ENCODE measurements at places on chromosomes 1 and 21. TPM values are rescaled to one million over a fixed set of nuclear protein-coding genes. Genes with fewer than 3 reads are reported as not detected.
A peak's percentile ranks its signal among the peaks of the same experiment; 100 is the strongest.

GRCh38 chr1:113691184-113691583 lies 68.1 kb downstream of the PHTF1 start:
- no peak overlapping the region for H3K27ac ChIP-seq
- no peaks in the 10 kb centered on the region for H3K27me3 ChIP-seq
- H3K4me1 ChIP-seq: peaks cover 2% of the 10 kb centered on the region
- no peak for DNase-seq

- no peak for DNase-seq
- H3K36me3 ChIP-seq: no peaks in the 10 kb centered on the region
- H3K27ac ChIP-seq: no peak overlapping the region
- H3K4me1 ChIP-seq: no peaks in the 10 kb centered on the region
- no peak overlapping the region for H3K4me3 ChIP-seq
- peaks cover 43% of the 10 kb centered on the region for H3K27me3 ChIP-seq
Observed at GRCh38 chr1:211478801-211479578, 13.0 kb downstream of the RD3 start.

The GNAT2 gene
- not detected for total RNA-seq

The HSF2BP gene
- 0.60 TPM for total RNA-seq

- no peak overlapping the region for H3K4me3 ChIP-seq
- no peaks in the 10 kb centered on the region for H3K4me1 ChIP-seq
- no peak for DNase-seq
- H3K27me3 ChIP-seq: no peaks in the 10 kb centered on the region
Observed at GRCh38 chr1:5565281-5566125, 426.7 kb downstream of the NPHP4 start.

DNA sequence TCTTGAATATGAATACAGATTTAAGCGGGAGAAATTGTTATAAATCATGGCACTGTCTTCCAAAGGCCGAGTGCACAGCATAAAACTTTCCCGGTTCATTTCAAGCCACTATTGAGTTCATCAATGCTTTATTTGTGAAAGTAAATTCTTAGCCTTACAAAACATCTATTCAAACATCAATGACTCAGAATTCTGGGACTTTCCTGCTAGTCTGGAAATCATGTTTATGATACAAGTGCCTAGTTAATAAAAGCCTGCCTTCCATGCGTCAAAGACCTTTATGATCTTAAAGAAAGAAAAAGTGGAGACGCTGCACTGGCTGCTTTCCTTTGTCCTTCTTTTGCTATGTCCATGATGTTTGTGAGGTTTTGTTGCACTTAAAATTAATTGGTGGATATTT lies 137.7 kb downstream of the SETD4 start:
- no peaks in the 10 kb centered on the region for H3K36me3 ChIP-seq
- H3K27ac ChIP-seq: no peak overlapping the region
- DNase-seq: no peak
- H3K4me3 ChIP-seq: no peak overlapping the region

The TRIM63 gene
- 0.25 TPM for total RNA-seq

DNA sequence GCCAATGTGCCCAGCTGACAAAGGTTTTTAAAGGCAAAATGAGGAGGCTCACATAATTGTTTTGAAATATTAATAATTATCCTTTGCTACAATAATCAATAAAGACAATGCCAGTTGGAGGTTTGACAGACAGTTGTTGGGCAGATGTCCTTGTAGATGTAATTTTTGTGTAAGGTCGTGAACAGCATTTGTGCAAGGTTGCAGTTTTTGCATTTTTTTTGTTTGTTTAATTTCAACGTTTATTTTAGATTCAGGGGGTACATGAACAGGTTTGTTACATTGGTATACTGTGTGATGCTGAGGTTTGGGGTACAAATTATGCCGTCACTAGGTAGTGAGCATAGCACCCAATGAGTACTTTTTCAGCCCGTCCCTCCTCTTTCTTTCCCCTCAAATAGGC lies 9.3 kb downstream of the MPZ start:
- H3K4me3 ChIP-seq: no peak overlapping the region
- H3K36me3 ChIP-seq: no peaks in the 10 kb centered on the region
- no peaks in the 10 kb centered on the region for H3K27me3 ChIP-seq
- H3K4me1 ChIP-seq: no peaks in the 10 kb centered on the region
- no peak for DNase-seq

- H3K4me1 ChIP-seq: peaks cover 8% of the 10 kb centered on the region
- H3K4me3 ChIP-seq: no peak overlapping the region
- H3K27ac ChIP-seq: no peak overlapping the region
- no peaks in the 10 kb centered on the region for H3K36me3 ChIP-seq
- DNase-seq: no peak
Observed at GRCh38 chr1:43464681-43465504, 11.2 kb upstream of the HYI start.

DNA sequence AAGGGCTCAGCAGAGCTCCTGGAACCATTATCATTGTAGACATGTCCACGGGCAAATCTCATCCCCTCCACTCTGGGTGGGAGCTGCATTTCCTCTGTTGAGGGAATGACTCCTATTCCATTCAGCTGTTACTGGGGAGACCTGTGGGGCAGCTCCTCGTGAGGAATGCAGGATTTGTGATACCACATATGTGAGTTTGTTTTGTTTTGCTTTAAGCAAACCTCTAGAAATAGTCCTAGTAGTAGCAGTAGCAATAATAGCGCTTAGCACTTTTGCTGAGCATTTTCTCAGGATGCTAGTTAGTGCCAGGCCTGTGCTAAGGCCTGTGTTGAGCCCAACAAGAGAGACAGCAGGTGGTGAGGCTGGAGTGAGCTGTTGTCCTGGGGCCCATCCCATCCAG lies 10.8 kb downstream of the OLIG1 start:
- H3K27me3 ChIP-seq: peaks cover 21% of the 10 kb centered on the region
- no peak for DNase-seq
- no peaks in the 10 kb centered on the region for H3K36me3 ChIP-seq
- no peak overlapping the region for H3K4me3 ChIP-seq
- no peaks in the 10 kb centered on the region for H3K4me1 ChIP-seq

GRCh38 chr1:60342569-60342968 lies 269.0 kb upstream of the C1orf87 start:
- no peak overlapping the region for H3K27ac ChIP-seq
- no peaks in the 10 kb centered on the region for H3K36me3 ChIP-seq
- no peaks in the 10 kb centered on the region for H3K27me3 ChIP-seq
- H3K4me3 ChIP-seq: no peak overlapping the region
- no peaks in the 10 kb centered on the region for H3K4me1 ChIP-seq
- no peak for DNase-seq

The GBP7 gene
- total RNA-seq: not detected

The SPATA46 gene
- not detected for total RNA-seq

The UBE2Q1 gene
- total RNA-seq: 87.3 TPM

DNA sequence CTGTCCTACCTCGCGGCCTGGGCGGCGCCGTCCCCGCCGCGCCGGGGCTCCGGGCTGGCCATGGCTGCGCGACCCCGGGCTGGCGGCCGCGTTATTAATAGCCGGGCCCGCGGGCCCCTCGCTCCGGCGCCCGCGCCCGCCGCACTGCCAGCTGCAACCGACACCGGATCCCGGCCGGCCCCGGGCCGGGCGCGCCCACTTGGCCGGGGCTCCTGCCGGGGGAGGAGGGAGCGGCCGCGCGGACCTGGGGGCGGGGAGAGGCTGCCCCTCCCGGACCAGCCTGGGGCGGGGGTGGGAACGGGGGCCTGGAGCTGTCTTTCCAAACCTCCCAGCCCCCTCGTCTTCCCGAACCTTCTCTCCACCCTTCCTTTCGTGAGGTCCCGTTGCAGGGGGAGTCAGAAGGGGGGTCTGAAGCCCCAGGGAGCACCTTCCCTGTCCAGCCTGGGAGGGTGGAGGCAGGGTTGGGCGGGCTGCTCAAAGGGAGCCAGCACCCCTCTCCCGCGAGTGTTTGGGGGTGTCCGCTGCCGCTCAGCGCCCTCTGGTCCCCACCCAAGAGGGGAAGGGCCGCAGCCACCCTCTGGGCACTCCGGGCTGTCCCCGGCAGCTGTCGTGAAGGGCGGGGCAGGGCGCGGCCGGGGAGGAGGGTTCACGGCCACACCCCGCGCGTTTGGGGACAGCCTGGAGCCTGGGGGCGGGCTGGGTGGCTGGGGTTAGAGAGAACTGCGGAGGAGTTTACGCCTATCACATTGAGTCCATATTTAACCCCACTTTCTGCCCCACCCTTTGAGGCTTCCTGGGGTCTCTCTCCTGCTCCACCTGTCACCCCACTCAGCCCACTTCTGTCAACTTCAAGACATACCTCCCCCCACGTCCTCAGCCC lies at the start of gene SYNC:
Gene SYNC (minus strand): TSS at position 172 of the 880 bp plus-strand sequence. CDS start 110 bp downstream, at position 62.
- peak within 1 kb of the TSS; percentile 84 for H3K27ac ChIP-seq
- no peaks in the 10 kb centered on the region for H3K27me3 ChIP-seq
- peak within 1 kb of the TSS; percentile 54 for H3K4me3 ChIP-seq
- DNase-seq: peak; percentile 58
- no peaks in the 10 kb centered on the region for H3K36me3 ChIP-seq
- H3K4me1 ChIP-seq: no peaks in the 10 kb centered on the region

GRCh38 chr21:42652527-42653230 lies 742 bp upstream of the PDE9A start:
- no peak overlapping the region for H3K27ac ChIP-seq
- no peak overlapping the region for H3K4me3 ChIP-seq
- H3K27me3 ChIP-seq: no peaks in the 10 kb centered on the region
- peaks cover 27% of the 10 kb centered on the region for H3K4me1 ChIP-seq
- no peaks in the 10 kb centered on the region for H3K36me3 ChIP-seq
- DNase-seq: peak; percentile 77

- H3K27ac ChIP-seq: no peak overlapping the region
- no peaks in the 10 kb centered on the region for H3K27me3 ChIP-seq
- no peaks in the 10 kb centered on the region for H3K4me1 ChIP-seq
- no peaks in the 10 kb centered on the region for H3K36me3 ChIP-seq
Observed at GRCh38 chr21:15274701-15275485, 210.1 kb upstream of the NRIP1 start.

GRCh38 chr1:151837197-151837596 lies 2.4 kb downstream of the C2CD4D start:
- no peak overlapping the region for H3K27ac ChIP-seq
- peaks cover 38% of the 10 kb centered on the region for H3K27me3 ChIP-seq
- H3K4me1 ChIP-seq: no peaks in the 10 kb centered on the region
- H3K4me3 ChIP-seq: no peak overlapping the region
- DNase-seq: no peak

DNA sequence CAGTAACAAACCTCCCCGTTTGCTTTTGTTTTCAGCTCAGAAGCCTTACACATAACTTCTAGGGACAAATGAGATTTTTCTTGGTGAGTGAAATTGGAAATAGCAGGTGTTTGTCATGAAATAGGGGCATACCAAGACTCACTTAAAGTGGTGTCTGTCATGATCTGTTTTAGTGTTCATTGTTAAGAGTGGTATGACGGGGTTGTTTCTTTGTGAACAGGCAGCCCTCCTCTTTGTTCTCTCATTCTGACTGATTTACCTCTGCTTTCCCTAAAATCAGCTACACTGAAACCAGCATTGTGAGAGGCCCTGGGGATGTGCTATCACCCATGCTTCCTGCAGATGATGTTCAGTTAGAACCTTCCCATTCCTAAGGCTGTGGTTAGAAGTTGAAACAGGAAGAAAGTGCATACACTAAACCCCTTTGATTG lies 2.5 kb upstream of the ERO1B start:
- H3K4me1 ChIP-seq: no peaks in the 10 kb centered on the region
- H3K4me3 ChIP-seq: no peak overlapping the region

DNA sequence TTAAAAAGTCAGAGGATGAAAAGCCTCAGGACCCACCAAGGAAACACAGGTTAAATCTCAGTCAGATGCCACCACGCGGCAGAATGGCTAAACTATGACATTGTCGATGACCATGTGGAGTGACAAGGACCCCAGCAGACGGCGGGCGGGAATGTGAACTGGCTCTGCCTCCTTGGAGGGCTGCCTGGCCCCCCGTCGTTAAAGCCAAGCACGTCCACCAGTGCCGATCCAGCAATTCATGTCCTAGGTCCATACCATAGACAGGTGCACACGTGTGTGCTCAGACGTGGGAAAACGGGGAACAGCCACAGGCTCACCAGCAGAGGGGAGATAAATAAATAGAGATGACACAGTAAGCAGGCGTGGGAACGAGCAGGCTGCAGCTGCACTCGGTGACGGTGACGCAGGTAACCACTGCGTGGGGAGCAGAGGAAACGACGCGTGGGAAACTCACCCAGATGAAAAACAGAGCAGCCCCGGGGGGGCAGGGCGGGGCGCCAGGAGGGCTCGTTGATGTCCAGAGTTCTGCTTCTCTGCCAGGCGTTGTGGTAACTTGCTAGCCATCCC lies 28.3 kb upstream of the PCBP3 start:
- no peak overlapping the region for H3K27ac ChIP-seq
- H3K4me1 ChIP-seq: no peaks in the 10 kb centered on the region
- H3K4me3 ChIP-seq: no peak overlapping the region
- H3K36me3 ChIP-seq: no peaks in the 10 kb centered on the region

- no peak within 1 kb of the TSS for H3K27ac ChIP-seq
- no peaks in the 10 kb centered on the region for H3K36me3 ChIP-seq
- no peaks in the 10 kb centered on the region for H3K27me3 ChIP-seq
- peak; percentile 89 for DNase-seq
Observed at GRCh38 chr1:163069142-163069541, at the start of gene RGS4. Gene RGS4, plus strand, starts transcription at chr1:163069361. Its CDS starts 124 bp downstream, at chr1:163069485.

- H3K27me3 ChIP-seq: no peaks in the 10 kb centered on the region
- H3K27ac ChIP-seq: no peak overlapping the region
- DNase-seq: no peak
- H3K36me3 ChIP-seq: peaks cover 3% of the 10 kb centered on the region
- H3K4me1 ChIP-seq: no peaks in the 10 kb centered on the region
Observed at GRCh38 chr1:12196641-12197482, 30.1 kb downstream of the TNFRSF1B start.

DNA sequence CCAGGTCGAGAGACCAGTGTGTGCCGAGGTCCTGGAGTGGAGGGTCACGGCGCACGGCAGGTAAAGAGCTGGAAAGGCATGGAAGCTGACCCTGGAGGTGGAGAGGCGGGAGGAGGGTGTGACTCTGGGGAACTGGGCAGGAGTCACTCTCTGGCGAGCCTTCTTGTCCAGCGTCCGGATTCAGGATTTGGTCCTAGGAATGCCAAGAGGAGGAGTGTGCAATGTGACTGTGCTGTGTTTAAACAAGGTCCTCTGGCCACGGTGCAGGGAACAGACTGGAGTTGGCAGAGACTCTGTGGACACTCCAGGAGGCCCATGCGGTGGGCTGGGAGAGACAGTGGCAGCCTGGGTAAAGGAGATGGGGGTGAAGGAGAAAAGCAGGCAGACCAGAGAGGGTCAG lies 64.2 kb upstream of the CASZ1 start:
- peaks cover 10% of the 10 kb centered on the region for H3K4me1 ChIP-seq
- H3K27me3 ChIP-seq: peaks cover 6% of the 10 kb centered on the region
- H3K36me3 ChIP-seq: no peaks in the 10 kb centered on the region
- no peak overlapping the region for H3K4me3 ChIP-seq

The FAM163A gene
- not detected for total RNA-seq

The TRPM2 gene
- 5.9 TPM for total RNA-seq

The COL9A2 gene
- 16.0 TPM for total RNA-seq

DNA sequence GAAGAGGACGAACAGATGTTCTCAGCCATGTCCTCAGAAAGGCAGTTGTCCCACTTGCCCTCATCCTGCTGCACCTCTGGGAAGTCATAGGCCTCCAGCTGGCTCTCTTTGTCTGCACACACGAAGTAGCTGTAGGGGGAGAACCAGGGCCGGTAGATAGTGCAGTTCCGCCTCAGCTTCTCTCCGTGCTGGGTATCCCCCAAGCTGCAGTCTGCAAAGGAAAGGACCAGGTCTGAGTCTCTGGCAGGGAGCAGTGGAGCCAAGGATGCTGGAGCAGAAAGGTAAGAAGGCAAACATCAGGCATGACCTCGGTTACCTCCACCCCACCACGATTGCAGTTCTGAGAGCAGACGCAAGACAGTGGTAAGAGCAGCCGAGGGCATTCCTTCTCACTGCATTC lies 2.2 kb downstream of the SPATA46 start:
- no peak for DNase-seq
- no peaks in the 10 kb centered on the region for H3K36me3 ChIP-seq
- H3K4me3 ChIP-seq: no peak overlapping the region

- H3K27me3 ChIP-seq: peaks cover 9% of the 10 kb centered on the region
- H3K4me1 ChIP-seq: peaks cover 8% of the 10 kb centered on the region
- no peaks in the 10 kb centered on the region for H3K36me3 ChIP-seq
Observed at GRCh38 chr1:66747501-66747900, 4.8 kb upstream of the DYNLT5 start.

The GJB5 gene
- total RNA-seq: 0.55 TPM
